AML-193 (cell line): ENCODE measurements at places on chromosomes 2 and 18.
A peak's percentile ranks its signal among the peaks of the same experiment; 100 is the strongest.

DNA sequence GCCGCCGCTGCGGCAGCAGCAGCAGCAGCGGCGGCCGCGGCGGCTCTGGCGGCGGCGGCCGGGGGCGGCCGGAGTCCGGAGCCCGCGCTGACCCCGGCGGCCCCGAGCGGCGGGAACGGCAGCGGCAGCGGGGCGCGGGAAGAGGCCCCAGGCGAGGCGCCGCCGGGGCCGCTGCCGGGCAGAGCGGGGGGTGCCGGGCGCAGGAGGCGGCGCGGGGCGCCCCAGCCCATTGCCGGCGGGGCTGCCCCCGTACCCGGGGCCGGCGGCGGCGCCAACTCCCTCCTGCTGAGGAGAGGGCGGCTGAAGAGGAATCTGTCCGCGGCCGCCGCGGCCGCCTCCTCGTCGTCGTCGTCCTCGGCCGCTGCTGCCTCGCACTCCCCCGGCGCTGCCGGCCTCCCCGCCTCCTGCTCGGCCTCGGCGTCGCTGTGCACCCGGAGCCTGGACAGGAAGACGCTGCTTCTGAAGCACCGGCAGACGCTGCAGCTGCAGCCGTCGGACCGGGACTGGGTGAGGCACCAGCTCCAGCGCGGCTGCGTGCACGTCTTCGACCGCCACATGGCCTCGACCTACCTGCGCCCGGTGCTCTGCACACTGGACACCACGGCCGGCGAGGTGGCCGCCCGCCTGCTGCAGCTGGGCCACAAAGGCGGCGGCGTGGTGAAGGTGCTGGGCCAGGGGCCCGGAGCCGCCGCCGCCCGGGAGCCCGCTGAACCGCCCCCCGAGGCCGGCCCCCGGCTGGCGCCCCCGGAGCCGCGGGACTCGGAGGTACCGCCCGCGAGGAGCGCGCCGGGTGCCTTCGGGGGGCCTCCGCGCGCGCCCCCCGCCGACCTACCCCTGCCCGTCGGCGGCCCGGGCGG is 646 bp downstream of the PHLPP1 start:
- DNase-seq, result peak; percentile 19

- no peak for DNase-seq
Measured at GRCh38 chr2:11395389-11395788, 51.0 kb upstream of the ROCK2 start.

- no peak for DNase-seq
Measured at GRCh38 chr18:69718912-69719547, 228.6 kb downstream of the CD226 start.

- DNase-seq, result no peak
Measured at GRCh38 chr2:9239616-9240015, 33.0 kb downstream of the ASAP2 start.

- no peak for DNase-seq
Measured at GRCh38 chr2:77579076-77579769, 57.0 kb upstream of the LRRTM4 start.

GRCh38 chr2:183229386-183229785 is 105.1 kb downstream of the NUP35 start:
- no peak for DNase-seq

DNA sequence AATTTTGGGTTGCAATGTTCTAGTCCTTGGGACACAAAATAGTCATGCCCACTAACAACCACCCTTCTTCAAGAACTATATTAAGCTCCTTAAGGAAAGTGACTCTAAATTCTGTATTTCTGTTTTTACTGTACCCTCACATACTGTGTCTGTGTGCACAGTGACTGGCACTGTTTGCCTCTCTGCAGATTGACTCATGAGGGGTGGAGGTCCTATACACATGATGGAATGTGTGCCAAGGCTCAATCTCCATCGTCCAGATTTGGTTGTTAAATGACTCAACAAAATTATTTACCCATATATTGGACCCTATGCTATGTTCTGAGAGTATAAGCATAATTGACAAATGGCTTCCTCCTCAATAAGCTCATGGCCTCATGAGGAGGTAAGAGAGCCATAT is 126.6 kb upstream of the CWC22 start:
- no peak for DNase-seq

GRCh38 chr18:47932603-47933002 is 2.1 kb upstream of the SMAD2 start:
- peak; percentile 66 for DNase-seq

- DNase-seq, result no peak
Measured at GRCh38 chr2:215419113-215419512, 16.8 kb downstream of the FN1 start.

DNA sequence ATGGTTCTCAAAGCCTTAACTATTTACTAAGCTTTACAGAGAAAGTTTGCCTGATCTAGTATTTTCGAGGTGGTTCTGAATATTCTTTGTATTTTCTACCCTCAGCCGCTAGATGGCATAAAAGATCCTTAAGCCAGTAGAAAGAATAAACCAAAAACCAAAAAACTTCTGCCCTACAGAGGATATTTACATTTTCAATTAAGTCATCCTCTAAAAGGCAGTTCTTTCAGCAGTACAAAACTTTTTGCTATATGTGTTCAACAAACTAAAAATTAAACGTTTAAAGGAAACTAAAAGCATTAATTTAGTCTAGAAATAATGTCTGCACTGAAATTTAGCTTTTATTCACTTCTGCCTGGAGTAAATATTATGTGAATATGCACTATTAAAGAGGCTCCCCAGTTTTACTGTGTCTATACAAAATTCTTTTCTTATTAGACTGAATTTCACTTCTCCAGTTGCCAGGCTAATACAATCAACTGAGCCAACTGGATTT is 297.5 kb downstream of the PIEZO2 start:
- DNase-seq, result peak; percentile 58

DNA sequence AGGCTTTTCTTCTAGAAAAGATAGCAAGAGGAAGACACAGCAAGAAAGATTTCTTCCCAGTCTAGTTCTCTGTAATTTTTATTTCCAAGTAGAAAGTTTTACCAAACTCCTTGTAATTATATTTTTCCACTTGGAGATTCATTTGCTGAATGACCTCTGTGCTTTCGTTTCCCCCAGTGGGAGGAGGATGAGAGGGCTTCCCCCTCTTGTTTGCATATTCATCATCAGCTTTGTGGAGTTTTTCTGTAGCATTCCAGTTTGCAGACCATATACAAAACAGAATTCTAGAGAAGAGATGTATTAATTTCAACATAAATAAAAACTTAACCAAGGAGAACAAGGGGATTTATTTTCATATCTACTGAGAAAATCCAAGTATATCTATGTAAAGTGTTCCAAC is 51.3 kb downstream of the RMDN2 start:
- DNase-seq, result no peak

DNA sequence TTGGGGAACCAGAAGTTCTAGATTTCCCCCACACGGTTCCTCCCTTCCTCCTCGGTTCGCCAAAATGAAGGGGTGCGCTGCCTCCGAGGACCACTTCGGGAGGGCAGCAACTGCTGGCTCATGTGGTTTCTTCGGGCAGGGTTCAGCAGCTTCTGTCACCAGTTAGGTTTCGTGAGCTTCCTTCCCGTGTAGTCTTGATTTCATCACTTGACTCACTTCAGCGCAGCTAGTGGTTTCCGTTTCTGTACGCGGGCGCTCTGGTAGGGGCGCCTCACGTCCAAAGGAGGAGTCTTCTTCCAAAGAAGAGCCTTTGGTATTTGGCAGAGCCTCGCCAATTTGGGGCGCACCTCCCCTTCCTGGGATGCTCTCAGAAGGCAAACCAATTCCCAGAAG is 485 bp upstream of the GALNT3 start:
- peak; percentile 96 for DNase-seq

GRCh38 chr2:171238946-171239345 is 78.3 kb upstream of the TLK1 start:
- peak; percentile 13 for DNase-seq

DNA sequence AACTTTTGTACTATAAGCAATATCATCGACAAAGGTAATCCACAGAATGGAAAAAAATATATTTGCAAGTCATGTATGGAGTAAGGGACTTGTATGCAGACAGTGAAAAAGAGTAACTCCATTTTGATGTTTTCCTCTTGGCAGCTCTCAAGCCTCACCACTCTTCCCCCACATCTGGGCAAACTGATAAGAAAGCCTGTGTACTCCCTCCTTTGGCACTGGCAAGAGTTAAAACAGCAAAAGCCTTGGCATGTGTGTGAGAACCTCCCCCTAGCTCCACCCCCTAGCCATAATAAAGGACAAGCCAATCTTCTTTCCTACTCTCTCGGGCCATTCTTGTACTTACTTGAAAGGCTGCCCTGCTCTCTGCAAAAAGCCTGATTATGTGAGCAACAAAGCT is 335.2 kb downstream of the LRATD1 start:
- no peak for DNase-seq

DNA sequence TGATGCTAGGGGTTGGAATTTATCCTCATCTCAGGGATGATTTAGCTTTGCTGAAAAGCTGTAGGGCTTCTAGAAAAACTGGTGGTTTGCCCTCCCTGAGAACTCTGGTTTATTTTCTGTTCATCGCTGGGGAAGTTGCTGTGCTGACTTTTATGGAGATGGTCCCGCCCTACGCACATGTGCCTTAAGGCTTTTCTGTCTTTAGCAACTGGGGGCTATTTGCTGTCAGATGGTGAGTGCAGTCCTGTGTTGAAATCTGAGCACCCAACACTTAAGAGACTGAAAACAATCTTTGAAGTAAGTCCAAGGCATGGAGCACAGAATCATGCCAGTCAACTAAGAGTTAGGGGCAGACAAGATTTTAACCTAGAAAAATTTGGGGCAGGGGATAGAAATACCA is 2148.4 kb upstream of the CELF4 start:
- no peak for DNase-seq

DNA sequence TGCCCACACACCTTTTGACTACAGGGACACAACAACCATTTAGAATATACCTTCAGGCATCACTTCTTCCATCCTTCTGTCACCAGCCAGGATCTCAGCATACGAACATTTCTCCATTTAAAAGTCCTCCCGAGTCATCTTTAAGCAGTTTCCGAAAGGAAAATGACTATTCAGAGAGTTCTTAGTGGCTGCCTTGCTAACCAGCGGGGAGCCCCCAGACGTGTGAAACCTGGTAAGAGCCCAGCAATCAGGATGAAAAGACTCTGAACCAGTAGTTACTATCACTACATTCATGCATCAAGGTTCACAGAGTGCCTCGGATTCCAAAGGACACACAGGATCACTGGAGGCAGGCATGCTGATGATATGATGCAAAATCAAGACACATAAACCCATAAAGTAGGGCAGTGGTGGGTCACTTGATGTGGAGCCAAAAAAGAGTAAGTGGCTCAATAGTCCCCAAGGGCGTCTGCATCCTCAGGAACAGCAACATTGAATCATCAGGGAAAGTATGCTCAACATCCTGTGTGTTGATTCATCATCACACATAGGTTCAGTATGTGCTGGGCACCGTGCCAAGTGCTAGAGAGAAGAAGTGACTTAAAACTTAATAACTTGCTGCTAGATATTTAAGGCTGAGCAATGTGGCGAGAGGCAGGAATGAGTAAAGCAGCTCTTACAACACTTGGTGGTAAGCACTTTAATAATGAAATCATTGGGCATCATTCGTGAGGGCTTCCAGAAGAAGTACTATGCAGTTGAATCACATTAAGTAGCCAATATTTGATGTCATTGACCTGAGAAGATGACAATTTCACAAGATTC is 4.4 kb downstream of the CCL20 start:
- DNase-seq, result no peak

DNA sequence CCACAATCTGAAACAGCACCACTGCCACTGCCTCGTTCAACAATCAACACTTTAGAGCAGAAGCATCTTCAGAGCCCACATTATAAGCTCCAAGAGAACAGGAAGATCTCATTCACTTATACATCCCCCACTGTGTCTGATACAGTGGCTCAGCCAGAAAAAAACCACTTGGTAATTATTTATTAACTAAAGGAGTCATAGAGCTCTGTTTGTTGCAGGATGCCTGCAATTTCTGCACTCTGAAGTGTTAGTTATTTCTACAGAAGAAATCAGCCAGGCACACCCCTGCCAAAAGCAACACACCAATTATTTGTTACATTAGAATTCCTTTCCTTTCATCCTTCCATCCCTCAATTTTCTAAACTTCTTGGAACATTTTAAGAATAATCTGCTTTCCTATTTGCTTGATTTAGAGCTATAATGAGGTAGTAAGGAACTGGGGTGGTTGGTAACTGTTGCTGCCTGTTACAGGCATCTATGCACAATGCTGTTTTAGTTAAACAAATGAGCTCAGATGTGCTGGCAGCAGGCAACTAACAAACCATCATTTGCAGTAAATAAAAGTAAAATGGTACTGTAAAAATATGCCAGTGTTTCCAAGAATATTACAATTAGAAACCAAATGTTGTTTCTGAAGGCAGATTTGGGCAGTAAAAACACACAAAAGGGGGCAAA is 59.9 kb downstream of the DYM start:
- DNase-seq, result no peak

DNA sequence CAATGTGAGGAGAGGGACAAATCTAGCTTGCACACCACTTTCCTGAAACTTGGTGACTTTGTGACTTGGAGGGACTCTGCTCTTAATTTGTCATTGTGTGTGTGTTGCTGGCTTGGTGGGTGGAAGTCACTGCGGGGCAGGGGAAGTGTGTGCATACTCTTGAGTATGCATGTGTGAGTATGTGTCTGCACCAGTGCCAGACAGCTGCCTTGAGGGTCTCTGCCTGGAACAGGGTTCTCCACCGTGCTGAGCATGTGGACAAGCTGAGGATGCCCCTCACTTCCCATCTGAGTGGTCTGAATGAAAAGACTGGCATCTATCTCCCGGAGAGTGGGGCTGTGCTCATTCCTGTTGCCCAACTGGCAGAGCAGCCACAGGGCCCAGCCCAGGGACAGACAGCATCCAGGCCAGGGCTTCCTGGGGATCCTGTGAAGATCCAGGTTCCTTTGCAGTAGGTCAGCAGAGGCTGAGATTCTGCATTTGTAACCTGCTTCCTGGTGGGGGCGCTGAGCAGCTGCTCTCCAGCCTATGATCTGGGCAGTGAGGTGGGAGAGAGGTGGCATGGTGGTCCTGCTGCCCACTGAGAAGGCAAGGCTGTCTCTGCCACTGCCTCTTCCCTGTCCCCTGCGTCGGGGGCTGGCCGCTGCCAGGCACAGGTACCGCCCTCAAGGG is 138.9 kb upstream of the HAAO start:
- DNase-seq, result no peak

- no peak for DNase-seq
Measured at GRCh38 chr2:67046591-67046990, 350.5 kb upstream of the ETAA1 start.

DNA sequence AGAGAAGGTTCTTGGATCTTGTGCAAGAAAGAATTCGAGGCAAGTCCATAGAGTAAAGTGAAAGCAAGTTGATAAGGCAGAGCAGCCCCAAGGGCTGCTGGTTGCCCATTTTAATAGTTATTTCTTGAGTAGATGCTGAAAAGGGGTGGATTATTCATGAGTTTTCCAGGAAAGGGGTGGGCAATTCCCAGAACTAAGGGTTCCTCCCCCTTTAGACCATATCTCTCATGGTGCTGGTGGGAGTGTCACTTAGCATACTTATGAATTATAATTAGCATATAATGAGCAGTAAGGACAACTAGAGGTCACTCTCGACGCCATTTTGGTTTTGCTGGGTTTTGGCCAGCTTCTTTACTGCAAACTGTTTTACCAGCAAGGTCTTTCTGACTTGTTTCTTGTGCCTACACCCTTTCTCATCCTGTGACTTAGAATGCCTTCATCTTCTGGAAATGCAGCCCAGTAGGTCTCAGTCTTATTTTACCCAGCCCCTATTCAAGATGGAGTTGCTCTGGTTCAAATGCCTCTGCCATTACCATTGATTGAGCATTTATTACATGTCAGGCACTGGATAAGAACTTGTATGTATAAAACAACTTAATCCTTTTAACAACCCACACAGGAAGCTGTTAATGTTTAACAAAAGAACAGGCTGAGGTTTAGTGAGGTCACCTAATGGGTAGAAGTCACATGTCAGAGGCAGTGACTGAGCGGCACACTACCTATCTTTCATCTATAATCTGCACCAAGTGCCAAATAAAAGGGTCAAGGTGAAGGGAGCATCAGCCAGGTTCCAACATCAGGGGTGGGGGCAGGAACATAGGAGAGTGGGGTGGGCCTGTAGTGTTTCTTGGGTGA is 250.9 kb downstream of the ICOS start:
- DNase-seq, result no peak
